Stimulated activated CD4-positive, alpha-beta T cell treated with anti-CD3 and anti-CD28 coated beads, Interleukin-12 subunit alpha, Interleukin-12 subunit beta, amount 100 ng/mL, for 48 hours (primary cell): ENCODE measurements at places on chromosomes 3 and 15.

DNA sequence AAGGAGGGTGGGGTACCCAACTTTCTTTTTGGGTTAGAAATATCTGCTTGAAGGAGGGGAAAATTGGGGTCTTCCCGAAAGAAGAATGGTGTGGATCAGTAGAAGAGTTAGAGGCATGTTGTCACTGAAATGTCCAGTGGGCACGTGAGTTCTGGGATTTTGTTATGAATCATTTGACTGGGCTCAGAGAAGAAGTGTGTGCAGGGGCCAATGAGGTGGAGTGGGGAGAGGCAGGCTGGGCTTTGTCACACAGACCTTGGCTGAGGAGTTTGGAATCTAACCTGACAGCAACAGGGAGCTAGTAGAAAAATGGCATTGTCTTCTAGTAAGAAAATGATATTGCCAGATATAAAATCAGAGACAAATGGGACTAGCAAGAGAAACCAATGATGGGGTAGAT lies 436.8 kb downstream of the MFSD1 start:
- no peak for DNase-seq

GRCh38 chr15:98035577-98036010 lies 75.1 kb downstream of the ARRDC4 start:
- no peak for DNase-seq

GRCh38 chr3:127637546-127637945 lies 8.6 kb downstream of the PODXL2 start:
- no peak for DNase-seq

- peak; percentile 71 for DNase-seq
Measured at GRCh38 chr3:48465531-48466378, 19.2 kb downstream of the ATRIP start.

GRCh38 chr3:65974509-65974908 lies 64.2 kb downstream of the MAGI1 start:
- DNase-seq: no peak

DNA sequence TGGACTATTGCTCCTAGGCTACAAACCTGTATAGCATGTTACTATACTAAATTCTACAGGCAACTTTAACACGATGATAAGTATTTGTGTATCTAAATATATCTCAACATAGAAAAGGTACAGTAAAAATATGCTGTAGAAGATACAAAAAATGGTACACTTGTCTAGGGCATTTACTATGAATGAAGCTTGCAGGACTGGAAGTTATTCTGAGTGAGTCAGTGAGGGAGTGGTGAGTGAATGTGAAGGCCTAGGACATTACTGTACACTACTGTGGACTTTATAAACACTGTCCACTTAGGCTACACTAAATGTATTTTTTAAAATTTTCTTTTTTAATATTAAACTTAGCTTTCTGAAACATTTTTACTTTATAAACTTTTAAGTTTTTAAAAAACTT lies 140.5 kb upstream of the SGO1 start:
- no peak for DNase-seq

GRCh38 chr15:70509282-70509662 lies 254.1 kb downstream of the UACA start:
- no peak for DNase-seq

- no peak for DNase-seq
Measured at GRCh38 chr3:9239680-9240079, 9.8 kb downstream of the SRGAP3 start.

GRCh38 chr3:163935411-163935810 lies 1142.9 kb downstream of the SI start:
- DNase-seq: no peak

- DNase-seq: no peak
Measured at GRCh38 chr3:124821356-124821755, 65.8 kb downstream of the ITGB5 start.

DNA sequence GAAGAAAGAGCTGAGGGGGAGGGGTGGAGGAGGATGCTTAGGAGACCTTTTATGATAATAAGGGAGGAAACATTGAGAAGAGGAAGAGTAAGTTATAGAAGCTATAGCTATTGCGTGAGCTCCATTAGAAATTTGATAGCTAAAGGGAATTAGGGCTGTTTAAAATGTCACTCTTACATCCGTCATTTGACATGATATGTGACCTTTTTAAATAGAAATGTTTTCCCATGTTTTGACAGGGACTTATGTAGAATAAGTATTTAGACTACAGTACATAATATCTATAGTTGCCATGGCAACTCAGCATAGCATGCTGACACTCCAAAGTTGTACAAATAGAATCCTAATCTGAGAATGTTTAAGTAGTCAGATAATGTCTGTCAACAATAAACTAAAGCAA lies 19.2 kb downstream of the RAD51 start:
- DNase-seq: no peak

- DNase-seq: no peak
Measured at GRCh38 chr15:60822403-60822802, 343.5 kb upstream of the ICE2 start.

- no peak for DNase-seq
Measured at GRCh38 chr3:112459750-112460149, 39.5 kb downstream of the BTLA start.

GRCh38 chr3:101940521-101941317 lies 91.4 kb downstream of the NFKBIZ start:
- DNase-seq: no peak
